RKO (cell line): ENCODE measurements at places on chromosomes 6 and 20.

- no peak for DNase-seq
Observed at GRCh38 chr6:150531957-150532356, 67.7 kb upstream of the PLEKHG1 start.

GRCh38 chr20:9344083-9344920, 170.1 kb upstream of the LAMP5 start:
- DNase-seq = no peak

DNA sequence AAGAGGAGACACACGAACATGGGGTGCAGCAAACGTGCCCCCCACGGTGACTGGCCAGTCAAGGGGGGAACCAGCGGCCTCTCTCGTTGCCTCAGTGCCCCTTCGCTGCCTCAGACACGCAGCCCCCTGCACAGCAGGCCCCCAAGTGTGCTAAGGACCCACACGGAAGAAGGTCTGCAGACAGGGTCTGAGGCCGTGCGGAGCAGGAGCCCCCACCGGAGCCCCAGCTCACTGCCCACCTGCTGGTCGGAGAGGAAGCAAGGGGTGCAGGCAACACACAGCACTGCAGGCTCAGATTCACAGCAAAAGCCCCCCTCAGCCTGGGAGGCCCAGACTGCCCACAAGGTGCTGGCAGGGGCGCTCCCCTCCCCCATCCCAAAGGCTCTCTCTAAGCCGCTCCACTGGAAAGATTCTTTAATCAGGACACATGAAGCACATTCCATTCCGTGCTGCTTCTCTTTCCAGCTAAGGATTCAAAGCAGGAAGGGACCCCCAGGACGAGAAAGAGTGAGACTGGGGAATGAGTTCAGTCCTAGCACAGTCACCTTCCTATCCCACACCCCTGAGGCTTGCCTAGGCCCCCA, 105.1 kb downstream of the SLC23A2 start:
- DNase-seq = no peak

GRCh38 chr20:31915491-31916280, 36.2 kb downstream of the PDRG1 start:
- DNase-seq = no peak

- no peak for DNase-seq
Observed at GRCh38 chr6:109428889-109429477, 11.4 kb downstream of the PPIL6 start.

DNA sequence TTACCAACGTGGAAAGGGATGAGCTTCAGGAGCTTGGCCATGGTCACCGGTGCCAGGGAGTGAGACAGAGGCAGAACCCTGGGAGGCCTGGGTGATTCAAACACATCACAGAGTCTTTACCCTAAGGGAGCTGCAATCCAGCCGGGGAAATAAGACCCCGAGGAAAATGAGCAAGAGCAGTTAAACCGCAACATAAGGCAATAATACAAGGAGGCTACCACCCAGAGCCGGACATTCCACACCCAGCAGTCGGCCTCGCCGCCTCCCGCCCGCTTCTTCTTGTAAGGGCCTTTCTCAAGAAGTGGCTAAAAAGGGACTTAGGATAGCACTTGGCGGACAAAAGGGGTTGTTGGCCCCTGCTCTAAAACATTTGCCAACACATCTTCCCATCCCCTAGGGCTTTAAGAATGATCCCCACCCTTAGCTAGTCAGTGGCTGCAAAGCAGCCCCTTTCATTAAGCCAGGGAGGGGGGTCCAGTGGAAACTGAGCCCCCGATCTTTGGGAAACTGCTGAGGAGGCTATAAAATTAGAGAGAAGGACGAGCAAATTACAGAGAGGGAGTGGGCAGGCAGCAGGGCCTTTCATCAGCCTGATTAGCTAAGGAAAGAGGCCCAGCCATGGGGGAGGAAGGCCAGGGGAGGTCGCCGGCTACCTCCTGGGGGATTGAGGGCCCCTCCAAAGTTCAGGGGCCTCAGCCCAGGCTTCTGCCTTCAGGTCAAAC, 34.3 kb downstream of the SNX5 start:
- no peak for DNase-seq

- DNase-seq = no peak
Observed at GRCh38 chr6:159646733-159647132, 46.3 kb downstream of the SOD2 start.

DNA sequence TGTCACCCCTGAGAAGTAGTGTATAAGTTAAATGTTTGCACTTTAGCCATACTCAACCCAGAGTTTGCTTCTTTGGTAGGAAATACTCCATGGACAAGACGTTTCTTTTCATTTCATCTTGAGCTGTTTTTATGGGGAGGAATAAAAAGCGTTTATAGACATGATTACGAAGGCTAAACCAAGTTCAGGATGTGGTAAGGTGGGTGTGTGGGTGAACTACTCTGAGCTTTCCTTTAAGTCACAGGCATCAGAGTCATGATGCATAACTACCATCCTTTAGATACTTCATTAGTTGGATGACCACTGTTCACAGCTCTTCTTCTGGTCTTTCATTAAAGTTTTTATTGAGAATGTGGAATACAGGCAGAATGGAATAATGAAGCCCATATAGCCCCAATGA, 48.9 kb downstream of the EBF4 start:
- DNase-seq = no peak

DNA sequence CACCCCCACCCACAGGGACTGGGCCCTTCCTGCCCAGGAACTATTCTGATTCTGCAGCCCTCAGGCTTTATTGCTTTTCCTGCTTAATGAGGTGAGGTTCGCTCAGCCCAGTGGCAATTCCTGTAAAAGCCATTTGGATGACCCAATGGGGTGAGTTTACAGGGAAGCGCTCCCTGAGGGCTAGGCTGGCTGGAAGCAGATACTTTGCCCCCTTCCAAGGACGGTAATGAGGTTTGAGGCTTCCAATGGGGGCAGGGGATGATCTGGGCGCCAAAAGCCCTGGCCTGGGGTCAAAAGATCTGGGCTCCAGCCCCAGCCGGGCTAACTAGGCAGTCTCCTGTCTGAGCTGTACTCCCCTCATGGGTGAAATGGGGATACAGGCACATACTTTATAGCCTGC, 41.8 kb downstream of the RIPOR3 start:
- no peak for DNase-seq

GRCh38 chr6:121335087-121336008, 1.1 kb upstream of the TBC1D32 start:
- peak; percentile 12 for DNase-seq

GRCh38 chr6:121666814-121667213, 231.4 kb downstream of the GJA1 start:
- DNase-seq = peak; percentile 80

- no peak for DNase-seq
Observed at GRCh38 chr6:84309336-84309735, 81.9 kb upstream of the CEP162 start.

GRCh38 chr20:53623134-53623453, 29.5 kb upstream of the ZNF217 start:
- DNase-seq = no peak

DNA sequence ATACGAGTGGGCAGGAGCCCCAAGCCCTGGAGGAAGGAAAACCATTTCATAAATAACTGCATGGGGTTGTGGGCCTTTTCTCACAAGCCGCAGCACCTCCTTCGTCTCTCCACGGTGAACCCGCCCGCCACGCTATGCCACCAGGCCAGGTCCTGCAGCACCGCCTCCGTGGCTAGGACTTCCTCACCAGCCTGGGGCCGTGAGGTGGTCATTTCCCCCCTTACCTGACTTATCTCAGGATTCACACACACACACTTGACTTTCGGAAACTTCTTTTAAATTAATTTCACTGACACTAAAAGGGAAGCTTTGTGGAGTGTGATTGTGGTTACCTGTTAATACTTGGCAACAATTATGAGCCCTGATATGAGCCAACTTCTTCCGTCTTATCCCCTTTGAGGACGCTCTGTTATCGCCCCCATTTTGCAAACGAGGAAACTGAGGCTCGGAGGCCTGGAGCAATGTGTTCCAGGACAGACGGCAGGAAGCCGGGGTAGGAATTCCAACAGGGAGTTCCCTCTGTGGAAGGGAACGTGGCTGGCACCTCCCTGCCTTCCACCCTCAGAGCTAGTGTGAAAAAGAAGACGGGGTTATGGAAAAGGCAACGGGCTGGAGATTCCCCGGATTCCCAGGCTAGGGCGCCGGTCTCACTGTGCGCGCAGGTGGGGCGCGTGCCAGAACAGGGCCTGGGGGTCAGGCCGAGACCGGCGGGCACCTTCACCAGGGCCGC, 817 bp upstream of the SLCO4A1 start:
- DNase-seq = no peak

DNA sequence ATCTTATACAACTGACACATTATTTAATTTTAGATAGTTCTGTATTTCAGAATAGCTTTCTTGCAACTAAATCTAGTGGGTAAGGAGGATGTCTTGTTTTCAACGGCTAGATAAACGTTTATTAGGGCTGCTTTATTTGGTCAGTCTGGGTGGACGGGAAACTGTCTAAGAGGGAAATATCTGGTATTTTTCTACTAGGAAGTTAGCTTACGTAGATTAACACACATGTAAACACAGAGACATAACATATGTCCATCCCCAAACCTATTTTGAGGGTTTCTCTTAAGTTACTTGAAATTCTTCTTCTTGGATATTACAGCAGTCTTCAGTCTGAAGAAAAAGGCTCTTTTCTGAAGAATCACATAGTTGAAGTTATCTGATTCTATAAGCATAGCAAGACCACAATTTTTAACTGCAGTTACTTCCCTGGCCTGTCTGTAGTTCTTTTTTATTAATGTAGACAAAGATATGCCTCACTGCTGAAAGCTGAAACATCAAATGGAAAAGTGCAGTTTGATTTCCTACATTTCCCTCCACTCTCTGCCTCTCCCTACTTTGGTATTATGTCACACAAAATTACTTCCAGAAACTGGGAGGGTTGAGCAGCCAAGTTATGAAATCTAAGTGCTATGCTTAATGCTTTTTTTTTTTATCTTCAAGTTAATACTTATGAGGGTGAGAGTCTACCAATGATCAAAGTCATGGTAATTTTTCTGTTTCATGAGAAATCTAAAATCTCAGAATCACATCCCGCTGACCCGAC, 37.4 kb downstream of the PLAGL1 start:
- no peak for DNase-seq

DNA sequence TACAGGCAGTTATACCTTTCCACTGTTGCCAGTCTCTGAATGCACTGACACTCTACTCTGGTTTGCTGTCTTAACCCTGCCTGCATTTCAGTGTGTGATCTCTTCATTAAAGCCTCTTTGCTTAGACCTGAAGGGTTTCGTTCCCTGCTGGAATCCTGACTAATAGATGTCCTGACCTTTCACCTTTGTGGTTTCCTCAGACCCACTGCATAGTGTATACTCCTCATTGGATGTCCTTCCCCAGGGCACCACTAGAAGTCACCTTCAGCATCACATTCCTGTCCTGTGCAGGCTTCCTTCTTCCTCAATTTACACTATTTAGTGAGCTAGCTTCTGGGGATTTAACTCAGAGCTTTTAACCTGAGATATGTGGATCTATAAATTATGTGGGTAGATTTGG, 120.6 kb downstream of the RCAN2 start:
- DNase-seq = peak; percentile 8

GRCh38 chr6:155038104-155038503, 43.0 kb downstream of the TIAM2 start:
- DNase-seq = no peak

DNA sequence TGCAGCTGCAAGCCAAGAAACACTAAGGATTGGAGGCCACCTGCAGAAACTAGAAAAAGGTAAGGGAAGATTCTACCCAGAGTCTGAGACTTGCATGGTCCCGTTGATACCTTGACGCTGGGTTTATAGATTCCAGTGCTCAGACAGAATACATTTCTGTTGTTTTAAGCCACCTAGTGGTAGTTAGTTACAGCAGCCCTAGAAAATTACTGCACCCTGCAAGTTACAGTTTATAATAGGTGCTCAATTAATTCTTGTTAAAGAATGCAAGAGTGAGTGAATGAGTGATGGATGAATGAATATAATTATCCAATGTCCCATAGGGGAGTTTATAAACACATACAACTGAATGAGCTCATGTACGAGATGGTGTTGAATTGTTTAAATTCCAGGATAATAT, 453.1 kb upstream of the SLC35B3 start:
- peak; percentile 20 for DNase-seq

DNA sequence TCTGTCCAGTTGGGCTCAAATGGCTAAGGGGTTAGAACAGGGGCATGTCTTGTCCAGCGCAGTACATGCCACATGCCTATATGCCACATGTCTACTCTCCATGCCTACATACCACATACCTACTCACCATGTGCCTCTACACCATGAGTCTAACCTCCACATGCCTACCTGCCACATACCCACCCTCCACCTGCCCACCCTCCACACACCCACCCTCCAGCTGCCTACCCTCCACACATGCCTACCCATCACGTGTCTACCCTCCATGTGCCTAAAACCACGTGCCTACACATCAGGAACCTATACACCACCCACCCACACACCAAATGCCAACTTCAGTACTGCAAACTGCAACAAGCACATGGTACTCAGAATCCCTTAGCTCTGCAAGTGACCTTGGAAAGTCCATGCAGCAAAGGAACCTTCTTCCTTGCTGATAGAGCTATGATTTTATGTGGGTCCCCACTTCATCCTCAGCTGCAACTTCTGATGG, 113.0 kb upstream of the CST7 start:
- no peak for DNase-seq

- no peak for DNase-seq
Observed at GRCh38 chr20:38559764-38560163, 21.2 kb upstream of the ADIG start.
